Stimulated activated CD8-positive, alpha-beta memory T cell treated with anti-CD3 and anti-CD28 coated beads, Interleukin-7, amount 100 ng/mL, for 4 hours (primary cell): ENCODE measurements at places on chromosomes 2 and 18.

GRCh38 chr2:221572821-221573429 is 821 bp upstream of the EPHA4 start:
- DNase-seq, result peak; percentile 12

DNA sequence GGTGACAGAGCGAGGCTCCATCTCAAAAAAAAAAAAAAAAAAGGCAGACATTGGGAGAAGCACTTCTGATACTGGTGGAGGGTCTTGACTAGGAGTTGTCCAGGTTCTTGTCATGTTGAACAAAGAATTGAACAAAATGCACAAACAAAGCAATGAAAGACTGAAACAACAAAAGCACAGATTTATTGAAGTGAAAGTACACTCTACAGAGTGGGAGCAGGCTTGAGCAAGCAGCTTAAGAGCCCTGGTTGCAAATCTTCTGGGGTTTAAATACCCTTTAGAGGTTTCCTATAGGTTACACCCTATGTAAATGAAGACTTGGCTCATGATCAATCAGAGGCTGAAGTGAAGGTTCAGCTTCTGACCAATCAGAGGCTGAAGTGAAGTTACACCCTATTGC is 6.4 kb upstream of the SS18 start:
- DNase-seq, result no peak

- DNase-seq, result no peak
Measured at GRCh38 chr2:236988690-236989624, 96.7 kb upstream of the COPS8 start.

DNA sequence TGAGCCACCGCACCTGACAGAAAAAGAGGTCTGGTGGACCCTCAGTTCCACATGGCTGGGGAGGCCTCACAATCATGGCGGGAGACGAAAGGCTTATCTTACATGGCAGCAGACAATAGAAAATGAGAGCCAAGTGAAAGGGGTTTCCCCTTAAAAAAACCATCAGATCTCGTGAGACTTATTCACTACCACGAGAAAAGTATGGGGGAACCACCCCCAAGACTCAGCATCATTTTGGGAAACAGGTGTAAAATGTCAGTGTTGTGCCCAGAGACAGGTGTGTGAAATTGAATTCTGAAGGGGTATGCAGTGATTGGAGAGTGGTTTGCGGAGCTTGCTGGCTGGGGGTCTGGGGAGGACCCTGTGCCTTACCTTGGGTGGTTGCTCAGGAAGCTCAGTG is 4.6 kb upstream of the D2HGDH start:
- DNase-seq, result no peak

DNA sequence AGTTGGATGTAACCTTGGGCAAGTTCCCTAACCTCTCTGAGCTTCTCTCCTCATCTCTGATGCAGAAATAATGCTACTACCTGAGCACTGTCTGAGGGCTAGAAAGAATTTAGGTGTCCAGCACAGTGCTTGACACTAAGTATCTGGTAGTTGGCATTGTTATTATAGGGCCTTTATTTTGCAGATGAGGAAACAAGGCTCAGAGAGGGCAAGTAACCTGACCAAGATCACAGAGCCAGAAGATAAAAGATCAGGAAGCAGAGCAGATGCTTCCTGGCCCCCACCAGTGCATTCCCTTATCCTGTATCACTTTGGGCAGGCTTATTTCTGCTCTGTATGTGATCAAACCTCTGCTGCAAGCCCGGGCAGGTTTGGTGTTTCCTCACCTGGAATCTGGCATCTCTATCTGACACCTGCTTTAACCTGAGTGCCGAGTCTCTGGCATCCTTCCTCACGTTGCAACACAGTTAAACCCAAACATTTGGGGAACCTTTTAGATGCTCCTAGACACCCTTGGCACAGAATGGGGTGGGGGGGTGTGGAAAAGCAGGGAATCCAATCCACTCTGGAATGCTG is 69.9 kb downstream of the PLB1 start:
- no peak for DNase-seq

- DNase-seq, result no peak
Measured at GRCh38 chr2:178194600-178195389, 483 bp downstream of the OSBPL6 start.

DNA sequence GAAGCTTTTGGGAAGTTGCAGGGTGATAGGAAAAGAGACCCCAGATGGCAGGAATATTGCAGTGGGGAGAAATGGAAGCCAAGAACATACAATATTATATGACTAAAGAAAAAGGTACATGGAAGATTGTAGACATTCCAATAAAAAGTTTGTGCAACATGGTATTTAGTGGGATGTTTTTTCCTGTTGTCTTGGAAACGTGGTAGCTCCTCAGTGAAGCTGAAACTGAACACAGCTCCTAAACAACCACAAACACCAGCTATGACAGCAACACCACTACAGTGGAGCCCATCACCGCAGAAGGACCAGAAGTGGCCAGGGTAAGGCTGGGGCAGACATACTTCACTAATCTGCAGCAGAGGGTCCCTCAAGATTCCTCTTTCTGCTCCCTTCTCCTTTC is 246.8 kb downstream of the CDH20 start:
- no peak for DNase-seq

DNA sequence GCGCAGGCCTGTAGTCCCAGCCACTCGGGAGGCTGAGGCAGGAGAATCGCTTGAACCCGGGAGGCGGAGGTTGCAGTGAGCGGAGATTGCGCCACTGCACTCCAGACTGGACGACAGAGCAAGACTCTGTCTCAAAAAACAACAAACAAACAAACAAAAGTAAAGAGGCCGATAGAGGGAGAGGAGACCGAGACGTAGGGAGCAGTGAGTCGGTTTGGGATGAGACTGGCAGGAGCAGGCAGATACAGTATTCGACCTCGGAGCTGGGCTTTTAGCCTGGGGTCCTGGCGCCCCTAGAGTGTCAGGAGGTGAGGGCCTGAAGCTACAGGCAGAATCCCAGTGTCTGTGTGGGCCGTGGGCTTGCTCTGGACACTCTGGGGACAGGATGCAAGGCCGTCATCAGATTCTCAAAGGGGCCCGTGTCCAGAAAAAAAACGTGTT is 51.2 kb downstream of the SLC4A1AP start:
- no peak for DNase-seq

- DNase-seq, result no peak
Measured at GRCh38 chr2:53252115-53252514, 515.5 kb upstream of the CHAC2 start.

DNA sequence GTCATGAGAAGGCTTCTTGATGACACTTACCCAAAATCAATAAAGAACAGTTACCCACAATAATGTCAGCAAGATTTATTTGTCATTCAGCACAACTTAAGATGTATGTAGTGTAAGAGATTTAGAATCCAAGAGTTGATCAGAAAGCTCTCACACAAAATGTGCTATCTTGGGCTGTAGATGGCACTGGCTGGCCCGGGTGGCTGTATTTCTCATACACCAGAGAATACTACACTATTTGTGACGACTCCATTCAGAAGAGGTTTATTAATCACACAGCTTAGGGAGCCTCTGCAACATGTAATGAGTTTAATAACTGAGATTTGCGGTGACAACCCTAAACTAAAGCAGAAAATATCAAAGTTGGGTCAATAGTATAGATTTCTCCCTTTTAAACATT is 530.4 kb upstream of the KLHL29 start:
- DNase-seq, result no peak

- DNase-seq, result no peak
Measured at GRCh38 chr2:222761888-222762287, 90.4 kb downstream of the MOGAT1 start.

GRCh38 chr18:23943104-23943503 is 71.5 kb upstream of the TTC39C start:
- DNase-seq, result no peak

GRCh38 chr2:569681-570080 is 107.5 kb downstream of the TMEM18 start:
- no peak for DNase-seq

DNA sequence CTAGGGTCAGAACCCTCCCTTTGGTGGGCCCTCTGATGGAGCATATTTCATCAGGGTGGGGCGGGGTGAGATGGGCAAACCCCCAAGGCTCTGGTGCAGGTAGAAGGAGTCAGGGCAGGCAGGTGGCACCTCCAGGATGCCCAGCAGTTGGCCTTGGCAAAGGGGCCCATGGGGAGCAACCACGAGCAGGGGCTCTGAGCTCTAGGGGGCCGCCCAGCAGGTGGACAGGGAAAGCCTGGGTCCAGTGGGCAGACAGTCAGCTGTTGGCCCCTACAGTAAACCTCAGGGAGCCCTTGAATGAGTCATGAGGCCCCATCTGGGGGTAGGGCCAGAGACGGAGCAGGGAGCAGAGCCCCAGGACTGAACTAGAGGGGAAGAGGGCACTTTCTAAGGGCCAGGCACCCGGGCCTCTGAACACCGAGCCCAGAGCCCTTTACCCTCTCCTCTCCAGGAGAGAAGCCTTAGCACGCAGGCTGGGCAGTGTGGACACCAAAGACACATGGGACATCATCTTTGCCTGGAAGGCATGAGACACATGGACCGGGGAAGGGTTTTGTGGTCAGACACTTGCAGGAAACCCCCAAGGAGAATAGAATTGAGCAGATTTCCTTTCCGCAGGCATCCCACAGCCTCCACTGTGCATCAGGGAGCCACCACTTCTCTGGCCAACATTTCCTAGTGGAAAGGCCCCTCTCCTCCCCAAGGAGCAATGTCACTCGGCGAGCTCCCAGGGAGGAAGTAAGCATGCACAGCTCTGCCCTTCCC is 257.3 kb downstream of the GLI2 start:
- no peak for DNase-seq

DNA sequence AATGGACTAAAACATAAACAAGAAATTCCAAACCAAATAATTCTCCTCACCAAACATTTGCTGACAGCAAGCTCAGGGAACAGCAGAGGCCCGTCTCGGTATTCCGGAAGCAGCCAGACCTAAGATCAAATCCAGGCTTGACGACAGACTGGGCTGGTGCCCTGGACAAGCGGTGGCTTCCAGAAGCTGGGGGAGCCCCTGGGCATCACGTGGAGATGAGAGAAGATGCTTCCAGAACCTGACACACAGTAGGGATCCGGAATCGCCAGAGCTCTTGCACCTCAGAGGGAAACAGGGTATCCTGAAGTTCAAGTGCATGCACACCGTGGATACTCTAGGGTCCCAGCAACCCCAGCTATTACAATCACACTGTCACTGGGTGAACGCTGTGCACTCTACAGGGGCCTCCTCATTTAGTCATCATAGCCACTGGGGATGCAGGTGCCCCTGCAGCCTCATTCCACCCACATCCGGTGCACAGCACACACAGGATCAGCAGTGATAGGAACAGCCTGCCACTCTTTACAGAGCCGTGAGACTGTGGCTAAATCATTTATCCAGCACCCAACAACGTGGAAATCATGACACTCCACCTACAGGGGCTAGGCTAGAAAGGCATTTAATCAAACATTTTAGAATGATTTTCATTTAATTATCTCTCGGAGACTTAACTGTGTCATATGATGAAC is 102.6 kb downstream of the HDAC4 start:
- DNase-seq, result peak; percentile 69
